ENCODE measurements at places on chromosomes 2 and 18.

DNA sequence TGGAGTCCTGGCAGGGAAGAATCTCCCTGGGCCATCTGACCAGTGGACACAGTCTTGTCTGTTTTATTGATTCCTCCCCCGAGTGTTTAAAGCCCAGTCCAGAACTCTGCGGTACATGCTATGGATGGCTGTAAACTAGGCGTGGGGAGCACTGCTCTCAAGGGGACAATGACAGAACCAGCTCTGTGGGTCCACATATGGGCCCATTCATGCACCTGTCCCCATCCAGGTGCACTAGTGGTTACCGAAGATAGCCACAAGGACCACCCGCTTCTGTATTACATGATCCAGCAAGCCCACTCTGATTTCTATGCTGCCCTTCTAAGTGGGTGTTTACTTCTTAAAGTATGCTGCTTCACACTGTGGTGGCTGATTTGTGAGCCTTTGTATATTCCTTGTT is 21.0 kb downstream of the CHST10 start:
- DNase-seq = peak; percentile 55

- DNase-seq = no peak
Measured at GRCh38 chr18:8011361-8011760, 444.2 kb downstream of the PTPRM start.

- DNase-seq = no peak
Measured at GRCh38 chr18:9516437-9517064, 41.2 kb downstream of the RALBP1 start.

GRCh38 chr18:59743566-59743965 is 46.3 kb upstream of the CCBE1 start:
- no peak for DNase-seq

DNA sequence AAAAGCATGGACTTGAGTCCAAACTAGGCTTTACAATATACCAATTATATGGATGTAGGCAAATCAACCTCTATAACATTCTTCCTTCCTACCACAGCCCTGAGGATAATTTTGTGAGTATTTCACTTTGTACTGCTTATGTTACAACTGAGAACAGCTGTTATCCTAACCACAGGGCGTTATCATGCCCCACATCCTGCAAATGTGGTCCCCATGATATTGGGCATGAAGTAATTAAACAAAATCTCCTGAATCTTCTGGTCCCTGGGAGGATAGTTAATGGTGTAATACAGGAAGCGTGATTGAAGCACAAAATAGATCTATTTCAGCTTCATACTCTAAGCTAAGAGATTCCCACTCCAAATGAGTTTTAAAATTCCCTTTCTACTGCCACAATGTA is 223.6 kb downstream of the CDH20 start:
- peak; percentile 17 for DNase-seq

DNA sequence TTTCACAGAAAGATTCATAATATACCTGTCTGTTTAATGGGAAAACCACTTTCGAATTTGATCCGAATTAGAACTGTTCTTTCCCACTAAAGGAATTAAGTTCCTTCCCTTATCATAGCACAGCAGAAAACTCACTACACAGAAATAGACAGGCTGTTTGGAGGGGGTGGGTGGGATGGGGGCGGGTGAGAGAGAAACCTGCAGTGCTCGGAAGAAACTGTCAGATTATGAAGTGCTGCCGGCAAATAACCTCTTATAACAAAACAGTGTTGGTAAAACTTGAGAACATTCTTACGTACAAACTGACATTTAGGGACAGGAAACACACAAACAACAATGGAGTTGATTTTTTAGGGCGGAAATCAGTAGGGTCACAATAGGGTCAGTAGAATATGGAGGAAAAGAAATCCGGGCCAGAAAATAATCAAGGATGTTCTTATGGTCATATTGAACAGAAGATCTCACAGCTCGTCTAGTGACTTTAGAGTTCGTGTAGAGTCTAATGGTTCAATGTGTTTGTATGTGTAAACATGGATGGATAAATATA is 756.0 kb upstream of the LRATD1 start:
- no peak for DNase-seq

DNA sequence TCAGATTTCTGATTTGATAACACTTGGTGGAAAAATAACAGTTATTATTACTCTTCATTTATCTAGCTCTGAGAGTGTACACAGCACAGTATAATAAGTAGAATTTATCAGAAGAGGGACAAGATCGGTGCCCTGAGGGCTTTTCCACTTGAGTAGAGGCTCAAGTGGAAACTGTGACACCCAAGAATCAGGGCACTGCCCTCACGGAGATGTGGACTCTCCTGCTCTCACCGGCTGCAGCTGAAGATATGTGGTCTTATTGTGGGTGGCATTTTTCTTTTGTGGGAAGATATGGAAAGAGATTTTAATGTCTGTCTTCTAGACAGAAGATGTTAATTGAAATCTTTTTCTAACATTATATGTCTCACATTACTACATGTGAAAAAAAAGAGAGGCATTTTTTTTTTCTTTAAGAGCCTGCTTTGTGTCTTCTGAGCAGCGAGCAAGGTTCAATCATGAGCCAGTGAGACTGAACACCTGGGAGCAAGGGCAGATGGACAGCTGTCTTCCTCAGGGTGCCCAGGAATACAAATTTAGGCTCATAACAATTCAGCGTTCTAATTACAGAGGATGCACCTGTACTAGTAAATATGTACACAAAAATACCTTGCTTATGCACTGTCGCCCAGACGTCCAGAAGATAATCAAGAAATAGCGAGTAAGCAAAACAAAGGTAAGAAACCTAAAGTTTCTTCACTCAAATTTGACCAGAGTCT is 1098.2 kb upstream of the FANCL start:
- DNase-seq = no peak

GRCh38 chr2:218015586-218016521 is 13.1 kb upstream of the TNS1 start:
- DNase-seq = no peak

DNA sequence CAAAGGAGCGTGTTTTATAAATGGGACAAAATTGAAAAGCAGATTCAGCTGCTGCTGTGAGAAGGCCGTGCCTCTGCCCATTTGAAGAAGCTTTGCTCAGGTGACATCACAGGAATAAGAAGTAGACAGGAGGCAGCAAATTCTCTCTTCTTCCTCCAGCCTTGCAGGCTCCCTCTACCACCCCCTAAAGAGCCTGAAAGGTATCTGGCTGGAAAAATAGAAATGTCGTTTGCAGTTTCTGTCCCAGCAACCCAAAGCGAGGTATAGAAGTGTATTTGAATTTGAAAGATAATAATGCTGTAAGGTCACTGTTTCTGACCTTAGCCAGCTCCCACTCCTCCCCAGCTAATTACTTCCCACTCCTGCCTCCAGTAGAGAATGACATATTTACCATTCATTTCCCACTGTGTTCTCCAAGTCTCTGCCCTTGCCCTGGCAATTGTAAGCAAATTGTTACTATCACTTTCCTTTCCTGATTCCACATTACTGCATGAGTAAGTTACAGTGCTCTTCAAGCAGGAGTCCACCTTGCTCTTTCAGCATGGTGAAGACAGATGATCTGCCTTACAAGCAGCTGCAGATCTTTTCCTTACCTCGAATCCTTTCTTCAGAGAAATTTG is 56.8 kb upstream of the RASGRP3 start:
- no peak for DNase-seq

DNA sequence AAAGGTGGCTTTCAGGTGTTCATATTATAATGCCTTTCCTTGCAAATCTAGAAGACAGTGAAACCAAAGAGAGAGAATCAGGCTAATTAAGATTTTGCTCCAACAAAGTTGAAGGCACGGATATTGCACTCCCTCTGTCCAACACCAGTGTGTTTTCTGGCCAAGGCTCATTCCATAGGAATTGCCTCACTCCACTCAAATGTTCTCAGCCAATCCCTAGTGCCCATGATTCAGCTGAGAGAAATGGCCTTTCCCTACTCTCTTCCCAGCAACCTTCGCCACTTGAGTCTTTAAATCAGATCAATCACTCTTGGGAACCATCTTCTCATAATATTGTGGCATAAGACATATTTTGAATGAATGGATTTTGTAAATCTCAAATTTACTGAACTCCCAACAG is 768.2 kb upstream of the ACVR2A start:
- DNase-seq = no peak

- no peak for DNase-seq
Measured at GRCh38 chr2:132540166-132540565, 123.6 kb downstream of the GPR39 start.

GRCh38 chr2:43065871-43066270 is 160.5 kb downstream of the ZFP36L2 start:
- DNase-seq = no peak

DNA sequence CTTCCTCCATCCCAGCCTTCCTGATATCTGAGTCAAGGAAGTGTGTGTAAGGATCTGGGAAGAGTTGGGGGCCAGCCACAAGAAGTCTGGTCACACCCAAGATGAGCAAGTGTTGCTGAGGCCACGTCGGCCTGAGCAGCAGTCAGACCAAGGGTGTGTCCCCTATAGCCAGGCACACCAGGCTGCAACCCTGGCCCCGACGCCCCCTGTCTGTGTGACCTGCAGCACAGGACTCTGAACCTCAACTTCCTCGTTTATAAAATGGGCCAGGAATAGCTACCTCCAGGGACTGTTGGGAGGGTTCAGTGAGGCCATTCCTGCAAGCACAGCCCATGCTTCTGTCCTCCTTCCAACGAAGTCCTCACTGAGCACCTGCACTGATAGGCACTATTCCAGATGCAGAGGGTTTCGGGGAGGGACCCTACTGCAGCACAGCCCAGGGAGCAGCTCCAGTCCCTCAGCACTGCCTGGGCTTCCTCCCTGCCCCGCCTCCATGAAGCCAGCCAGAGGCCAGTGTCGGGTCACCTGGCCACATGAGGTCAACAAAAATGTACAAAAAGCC is 13.3 kb downstream of the LIMS2 start:
- no peak for DNase-seq

GRCh38 chr2:218067523-218067922 is 1.5 kb upstream of the RUFY4 start:
- peak; percentile 53 for DNase-seq

- no peak for DNase-seq
Measured at GRCh38 chr2:190425221-190425866, 17.2 kb downstream of the MFSD6 start.

DNA sequence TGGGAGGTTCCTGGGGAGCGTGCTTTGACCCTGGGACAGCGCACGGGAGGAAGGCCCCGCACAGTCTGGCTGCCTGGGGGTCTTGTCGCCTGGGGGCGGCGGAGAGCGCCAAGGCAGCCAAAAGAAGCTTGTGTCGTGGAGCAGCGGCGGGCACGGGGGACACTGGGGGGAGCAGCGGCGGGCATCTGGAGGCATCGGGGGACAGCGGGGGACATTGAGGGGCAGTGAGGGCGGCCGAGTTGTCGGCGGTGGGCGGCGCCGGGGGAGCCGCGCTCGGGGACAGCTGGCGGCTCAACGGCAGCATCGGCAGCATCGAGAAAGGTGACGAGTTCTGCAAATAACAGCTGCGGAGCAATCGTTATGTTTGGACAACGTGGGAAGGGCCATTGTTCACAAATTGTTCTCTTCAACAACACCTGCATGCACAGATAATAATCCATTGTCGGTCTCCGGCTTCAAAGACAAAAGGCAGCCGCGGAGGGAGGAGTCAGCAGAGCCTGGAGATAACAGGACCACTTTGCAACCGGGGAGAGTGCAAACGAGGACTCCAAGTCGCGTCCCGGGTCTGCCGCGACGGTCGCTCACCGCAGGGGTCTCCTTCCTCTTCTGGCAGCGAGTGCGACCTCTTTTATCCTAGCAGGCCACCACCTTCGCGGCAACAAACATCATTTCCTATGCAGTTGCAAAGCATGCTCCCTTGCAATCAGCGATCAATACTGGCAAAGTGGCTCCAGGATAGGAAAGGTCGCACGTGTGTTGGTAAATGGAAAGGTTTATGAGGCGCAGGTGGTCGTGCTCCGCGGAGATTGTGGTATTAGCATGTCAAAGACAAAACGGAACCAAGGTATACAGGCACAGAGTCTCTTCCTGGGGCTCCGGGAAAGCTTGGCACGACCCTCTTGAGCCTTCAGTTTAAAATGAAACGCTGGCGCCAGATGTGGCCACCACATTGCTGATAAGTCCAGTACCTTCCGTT is 132.3 kb upstream of the DLX2 start:
- no peak for DNase-seq
